ENCODE measurements at places on chromosomes 3 and 15.

DNA sequence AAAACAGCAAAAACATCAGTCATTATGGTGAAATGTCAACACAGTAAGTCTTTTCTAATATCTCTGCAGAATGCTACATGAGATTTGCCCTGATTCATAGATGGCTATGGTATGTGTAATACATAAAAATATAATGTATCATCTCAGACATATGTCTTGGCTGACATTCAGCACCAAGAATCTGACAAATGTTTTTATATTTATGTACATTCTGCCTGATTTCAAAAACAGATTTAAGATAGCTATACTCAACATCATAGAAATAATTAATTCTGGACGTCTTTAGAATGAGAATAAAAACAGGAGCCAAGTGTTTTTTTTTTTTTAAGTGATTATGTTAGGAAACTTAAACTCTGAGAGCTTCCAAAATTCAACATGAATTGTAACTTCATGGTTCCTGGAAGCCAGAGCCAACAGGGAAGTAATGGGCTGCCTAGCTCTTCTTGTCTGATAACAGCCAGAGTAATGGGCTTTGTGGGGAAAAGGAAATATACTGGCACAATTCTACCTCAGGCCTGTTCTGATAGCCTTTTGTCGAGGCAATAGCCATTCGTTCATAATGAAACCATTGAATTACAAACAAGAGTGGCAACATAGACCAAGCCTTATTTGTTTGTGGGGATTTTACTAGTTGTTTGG lies 184.4 kb downstream of the VGLL4 start:
- no peak for DNase-seq

- no peak for DNase-seq
These were observed 632.7 kb downstream of the CADM2 start for GRCh38 chr3:85591451-85591850.

DNA sequence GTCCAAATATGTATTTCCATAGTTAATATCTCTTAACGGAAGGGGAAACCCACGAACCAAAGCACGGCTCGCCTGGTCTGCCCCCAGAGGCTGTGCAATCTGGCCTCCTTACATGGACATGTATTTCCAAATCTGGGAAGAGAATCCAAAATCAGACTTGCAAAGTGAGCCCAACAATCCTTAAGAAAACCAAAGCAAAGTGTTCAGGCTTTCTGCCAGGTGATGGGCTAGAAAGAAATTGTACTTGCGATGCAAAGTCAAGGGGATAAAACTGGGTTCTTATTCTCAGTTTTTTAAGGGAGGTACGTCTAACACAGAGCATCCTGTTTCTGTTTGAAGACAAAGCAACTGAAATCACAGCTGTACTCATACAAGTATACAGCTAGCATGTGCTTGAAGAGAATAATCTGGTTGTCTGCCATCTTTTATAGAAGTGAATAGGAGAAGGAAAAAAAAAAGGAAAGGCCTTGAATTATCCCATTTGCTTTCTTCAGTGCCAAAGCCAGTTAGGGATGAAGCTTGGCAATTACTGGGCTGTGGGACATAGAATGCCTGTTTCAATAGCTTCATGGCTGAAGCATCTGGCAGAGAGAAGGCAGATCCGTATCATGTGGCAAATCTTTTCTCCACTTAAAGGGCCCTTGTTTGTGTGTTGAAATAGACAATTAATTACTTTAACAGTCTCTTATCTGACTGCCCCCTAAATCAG lies 48.4 kb downstream of the LRIG1 start:
- no peak for DNase-seq

GRCh38 chr3:14841836-14842235 lies 23.1 kb downstream of the FGD5 start:
- no peak for DNase-seq

GRCh38 chr3:69209413-69209812 lies 87.0 kb upstream of the LMOD3 start:
- no peak for DNase-seq

GRCh38 chr3:120678331-120678947 lies 3.6 kb downstream of the HGD start:
- DNase-seq = no peak

DNA sequence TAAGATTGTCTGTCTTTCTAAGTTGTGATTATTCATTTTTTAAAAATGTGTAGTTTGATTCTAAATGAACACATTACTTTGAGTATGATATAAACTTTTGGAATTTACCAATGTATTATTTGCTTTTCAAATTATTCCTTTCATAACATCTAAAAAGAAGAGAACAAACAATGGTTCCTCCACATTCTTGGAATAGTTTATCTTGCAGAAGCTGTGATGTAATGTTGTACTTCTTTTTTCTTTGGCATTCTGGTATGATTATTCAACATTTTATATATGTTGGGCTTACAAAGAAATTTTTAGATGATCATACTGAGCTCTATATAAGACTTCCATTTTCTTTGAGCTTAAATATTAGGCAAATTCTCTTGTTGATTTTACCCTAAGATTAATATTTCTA lies 419.2 kb downstream of the DIPK2A start:
- no peak for DNase-seq

GRCh38 chr3:179318876-179319275 lies 4.0 kb upstream of the ZNF639 start:
- DNase-seq = no peak

Measured in NK-92 treated with Interleukin-12 subunit alpha and Interleukin-12 subunit beta, amount 100 ng/mL, for 24 hours (cell line).